ENCODE measurements at places on chromosomes 12 and 14.

DNA sequence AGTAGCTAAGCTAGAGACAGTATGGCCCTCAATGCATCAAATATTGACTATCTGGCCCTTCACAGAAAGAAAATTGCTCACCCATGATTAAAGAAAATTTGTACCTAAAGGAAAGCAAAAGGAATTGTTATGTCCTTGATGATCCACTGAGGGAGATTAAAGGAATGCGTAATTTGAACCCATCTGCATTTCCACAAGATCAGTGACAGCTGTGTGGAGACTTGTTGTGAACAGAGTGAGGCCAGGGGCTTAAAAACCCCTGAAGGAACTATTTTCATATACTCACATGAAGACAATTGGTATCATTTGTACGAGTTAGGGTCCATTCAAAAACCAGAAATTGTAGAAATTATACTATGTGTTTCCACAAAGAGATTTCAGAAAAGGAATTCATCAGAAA lies 1908.1 kb upstream of the SEL1L start:
- no peak for DNase-seq

- DNase-seq, result no peak
Measured at GRCh38 chr14:55530464-55530863, 49.5 kb upstream of the KTN1 start.

DNA sequence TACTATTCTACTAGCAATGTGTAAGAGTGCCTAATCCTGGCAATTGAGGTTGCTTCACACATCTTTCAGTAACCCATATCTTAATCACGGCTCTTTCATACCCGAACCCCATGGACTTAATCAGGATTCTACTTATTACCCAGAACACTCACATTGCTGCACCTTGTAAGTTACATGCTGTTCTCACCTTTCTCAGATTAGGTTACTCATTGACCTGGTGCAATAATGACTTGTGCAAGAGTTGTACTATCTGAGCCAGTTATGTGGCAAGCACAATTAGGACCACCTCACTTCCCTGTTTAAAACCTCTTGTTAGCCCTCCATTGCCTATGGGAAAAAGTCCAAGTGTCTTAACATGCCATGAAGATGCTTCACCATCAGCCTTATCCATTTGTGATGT lies 306.7 kb upstream of the E2F7 start:
- DNase-seq, result no peak

DNA sequence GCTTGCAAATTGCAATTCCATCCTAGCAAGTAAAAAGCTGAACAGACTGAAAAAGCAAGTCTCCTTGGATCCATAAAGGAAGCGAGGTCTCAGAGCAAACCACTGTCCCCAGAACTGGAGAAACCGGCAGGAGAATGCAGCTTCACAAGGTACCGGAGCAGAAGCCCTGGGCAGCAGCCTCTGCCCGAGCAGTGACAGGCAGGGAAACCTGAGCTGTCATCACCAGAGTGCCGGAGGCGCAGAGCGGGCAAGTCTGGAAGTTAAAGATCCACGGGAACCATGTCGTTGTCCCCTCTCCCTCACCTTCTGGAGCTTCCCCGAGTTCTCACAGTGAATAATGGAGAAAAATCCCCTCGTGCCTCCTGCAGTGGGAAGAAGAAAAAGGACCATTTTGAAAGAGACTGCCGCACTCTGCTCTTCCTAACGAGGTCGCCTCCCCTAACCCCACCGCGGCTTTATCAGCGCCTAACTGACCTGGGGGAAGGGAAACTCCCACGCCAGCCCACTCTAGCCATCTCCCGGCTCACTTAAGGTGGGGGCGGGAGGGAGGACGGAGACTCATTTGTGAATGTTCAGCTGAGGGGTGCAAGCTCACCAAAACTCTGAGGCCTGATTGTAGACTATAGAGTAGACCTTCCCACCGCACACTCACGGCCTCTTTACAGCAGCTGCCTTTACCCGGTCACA lies 27.8 kb downstream of the FBXL14 start:
- DNase-seq, result no peak

- DNase-seq, result no peak
Measured at GRCh38 chr14:99273766-99274345, 1.9 kb upstream of the BCL11B start.

DNA sequence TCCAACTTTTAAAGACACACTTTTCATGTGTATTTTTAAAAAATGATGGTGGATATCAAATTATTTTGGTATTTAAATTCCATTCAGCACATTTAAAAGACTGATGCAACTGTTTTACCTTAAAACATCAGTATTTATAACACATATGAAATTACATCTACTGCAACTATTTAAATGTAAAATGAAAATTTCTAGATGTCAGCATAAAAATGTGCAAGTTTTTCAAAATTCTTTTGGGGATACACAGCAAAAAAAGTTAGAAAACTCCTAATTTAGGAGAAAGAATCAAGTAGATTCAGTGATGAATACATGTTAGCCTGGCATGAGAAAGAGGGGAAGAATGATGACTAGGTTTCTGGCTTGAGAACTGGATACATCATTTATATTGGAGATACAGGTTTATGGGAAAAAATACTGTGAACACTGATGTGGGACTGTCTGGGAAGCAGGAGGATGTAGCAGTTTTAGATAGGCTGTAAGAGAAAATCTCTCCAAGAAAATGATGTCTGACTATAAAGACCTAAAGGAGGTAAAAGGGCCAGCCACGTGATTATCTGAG lies 9.2 kb downstream of the SOS2 start:
- DNase-seq, result no peak

DNA sequence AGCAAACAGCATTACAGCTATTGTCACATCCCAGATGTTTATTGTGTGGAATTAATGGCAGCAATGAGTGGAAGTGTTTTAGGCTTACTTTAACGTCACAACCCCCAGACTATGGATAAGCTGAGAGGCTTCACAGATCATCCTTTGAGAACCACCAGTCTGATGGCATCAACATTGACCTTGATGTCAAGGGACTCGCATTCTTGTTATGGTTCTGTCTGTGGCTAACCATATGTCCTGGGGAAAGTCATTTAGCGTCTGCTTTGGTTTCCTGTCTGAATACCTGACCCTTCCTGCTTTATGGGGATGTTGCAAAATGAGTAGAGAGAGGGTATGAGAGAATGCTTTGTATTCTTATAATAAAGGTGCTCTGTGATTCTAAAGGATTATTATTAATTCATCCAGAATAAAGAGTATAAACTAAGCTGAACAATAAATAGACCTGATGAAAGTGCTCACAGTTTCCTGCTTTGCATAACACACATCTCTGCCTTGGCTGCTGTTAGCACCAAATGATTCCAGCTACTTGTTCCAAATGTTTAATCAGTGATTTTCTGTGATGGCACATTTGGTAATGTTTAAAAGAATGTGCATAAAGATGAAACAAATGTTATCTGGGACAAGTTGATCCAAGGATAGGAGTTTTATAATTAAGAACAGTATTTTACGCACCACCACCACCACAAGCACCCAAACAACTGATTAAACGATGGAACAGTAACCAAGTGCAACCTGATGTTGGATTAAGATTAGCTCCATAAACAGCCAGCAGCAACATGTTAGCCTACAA lies 116.9 kb upstream of the LRIG3 start:
- no peak for DNase-seq

GRCh38 chr12:55842681-55843429 lies at the start of gene MMP19:
MMP19 (minus strand) TSS chr12:55842936; CDS start chr12:55842830, 106 bp downstream.
- no peak for DNase-seq

GRCh38 chr12:48824112-48824511 lies 5.8 kb downstream of the CACNB3 start:
- no peak for DNase-seq

DNA sequence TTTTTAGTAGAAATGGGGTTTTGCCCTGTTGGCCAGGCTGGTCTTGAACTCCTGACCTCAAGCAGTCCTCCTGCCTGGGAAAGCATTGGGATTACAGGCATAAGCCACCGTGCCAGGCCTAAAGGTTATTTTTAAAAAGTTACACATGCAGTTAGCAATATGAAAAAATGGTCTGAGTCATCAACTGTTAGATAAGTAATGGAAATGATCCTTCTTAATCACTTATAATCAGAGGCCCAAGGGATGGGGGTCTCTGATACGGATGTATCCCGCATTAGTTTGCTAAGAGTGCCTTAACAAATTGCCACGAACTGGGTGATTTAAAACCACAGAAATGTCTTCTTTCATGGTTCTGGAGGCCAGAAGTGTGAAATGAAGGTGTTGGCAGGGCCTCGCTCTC lies 54.1 kb upstream of the FERMT2 start:
- no peak for DNase-seq

GRCh38 chr12:51085757-51086156 lies 2.4 kb upstream of the CSRNP2 start:
- no peak for DNase-seq

DNA sequence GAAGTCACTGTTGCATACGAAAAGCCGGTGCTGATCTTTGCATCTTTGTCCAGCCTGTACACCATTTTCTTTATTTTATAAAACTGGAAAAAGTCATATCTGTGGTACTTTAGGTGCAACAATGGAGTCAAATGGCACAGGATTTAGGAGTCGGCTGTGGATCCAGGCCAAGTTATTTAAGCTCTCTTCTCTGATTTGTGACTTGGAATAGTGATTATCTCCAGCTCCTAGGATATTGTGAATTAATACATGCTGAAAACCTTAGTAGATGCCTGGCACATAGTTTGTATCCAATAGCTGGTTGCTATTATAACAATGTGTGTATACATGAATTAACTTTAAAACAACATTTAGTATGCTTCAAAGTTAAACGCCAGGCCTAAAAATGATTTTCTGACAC lies 6.2 kb upstream of the CCER1 start:
- DNase-seq, result no peak

Measured in activated CD4-positive, CD25-positive, alpha-beta regulatory T cell (primary cell).